MCF 10A (cell line): ENCODE measurements at places on chromosomes 4 and X.

- no peak for DNase-seq
These were observed 129.8 kb downstream of the MXRA5 start for GRCh38 chrX:3216581-3217180.

- peak; percentile 84 for DNase-seq
These were observed 10.3 kb downstream of the AFAP1 start for GRCh38 chr4:7929118-7929951.

- peak; percentile 18 for DNase-seq
These were observed 21.5 kb downstream of the SLC9A7 start for GRCh38 chrX:46737462-46737861.

DNA sequence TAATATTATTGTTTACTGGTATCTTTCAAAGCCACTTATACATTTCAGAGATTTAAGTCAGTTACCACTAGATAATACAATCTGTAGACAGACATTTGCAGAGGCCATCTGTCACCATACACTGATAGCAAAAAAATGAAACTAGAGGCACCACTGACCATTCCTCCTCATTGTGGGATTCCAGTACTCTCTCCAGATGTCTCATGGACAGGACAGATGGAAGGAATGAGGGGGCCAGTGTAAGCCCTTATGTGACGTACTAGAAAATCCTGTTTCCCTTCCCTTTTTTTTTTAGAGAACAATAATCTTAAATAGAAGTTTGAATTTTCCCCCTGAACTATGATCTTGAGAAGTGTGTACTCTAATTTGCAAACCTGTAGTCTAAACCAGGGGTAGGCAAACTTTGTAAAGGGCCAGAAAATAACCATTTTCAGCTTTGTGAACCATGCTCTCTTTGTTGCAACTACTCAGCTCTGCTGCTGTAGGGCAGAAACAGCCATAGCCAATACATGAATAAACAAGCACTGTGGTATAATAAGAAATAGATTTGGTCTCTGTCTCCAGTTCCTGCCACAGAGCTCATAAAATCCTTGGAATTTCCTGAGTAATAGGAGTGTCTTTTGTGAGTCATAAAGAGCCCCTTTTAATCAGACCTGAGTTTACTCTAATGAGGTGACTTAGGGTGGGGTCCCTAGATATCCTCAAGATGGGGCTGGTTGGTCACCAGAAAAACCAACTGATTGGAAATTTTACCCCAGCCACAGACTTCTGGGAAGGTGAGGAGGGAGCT lies 90.4 kb downstream of the MOSPD2 start:
- no peak for DNase-seq

GRCh38 chrX:2628751-2629315 lies 62.3 kb upstream of the CD99 start:
- DNase-seq = no peak

GRCh38 chr4:183099537-183100297 lies 660 bp downstream of the WWC2 start:
- peak; percentile 39 for DNase-seq

DNA sequence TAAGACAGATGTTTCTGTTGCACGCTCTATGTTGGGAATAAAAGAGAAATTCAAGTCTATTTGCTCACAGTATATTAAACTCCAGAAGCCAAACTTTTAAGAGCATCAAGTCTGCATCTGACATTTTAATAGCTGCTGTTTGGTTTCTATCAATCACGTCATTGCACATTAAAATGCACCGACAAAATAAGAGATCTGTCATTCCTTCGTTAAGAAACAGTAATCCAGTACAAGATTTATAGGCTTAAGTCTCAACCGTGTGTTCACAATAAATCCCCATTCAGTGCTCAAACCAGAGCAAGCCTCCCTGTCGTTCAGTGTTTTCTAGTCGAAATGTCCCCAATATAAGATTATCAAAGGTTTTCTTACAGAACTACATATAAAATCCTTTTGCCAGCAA lies 89.0 kb upstream of the BMPR1B start:
- no peak for DNase-seq

DNA sequence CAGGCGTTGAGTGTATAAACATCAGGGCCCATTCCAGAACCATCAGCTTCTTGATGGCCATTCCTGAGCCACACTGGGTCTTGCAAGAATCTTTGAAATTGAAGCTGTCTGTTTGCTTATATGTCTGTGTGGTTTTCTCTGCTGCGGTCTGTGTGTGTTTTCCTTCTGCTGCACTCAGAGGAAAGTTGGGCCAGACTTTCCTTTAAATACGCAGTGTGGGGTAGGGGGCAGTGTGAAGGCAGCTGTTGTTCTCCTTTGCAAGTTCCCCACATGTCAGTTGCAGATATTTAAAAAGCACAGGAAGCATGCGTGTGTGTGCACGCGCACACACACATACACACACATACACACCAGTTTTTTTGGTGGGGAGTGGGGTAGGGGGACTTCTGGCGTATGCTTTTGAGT lies 32.1 kb downstream of the CCKAR start:
- DNase-seq = no peak

DNA sequence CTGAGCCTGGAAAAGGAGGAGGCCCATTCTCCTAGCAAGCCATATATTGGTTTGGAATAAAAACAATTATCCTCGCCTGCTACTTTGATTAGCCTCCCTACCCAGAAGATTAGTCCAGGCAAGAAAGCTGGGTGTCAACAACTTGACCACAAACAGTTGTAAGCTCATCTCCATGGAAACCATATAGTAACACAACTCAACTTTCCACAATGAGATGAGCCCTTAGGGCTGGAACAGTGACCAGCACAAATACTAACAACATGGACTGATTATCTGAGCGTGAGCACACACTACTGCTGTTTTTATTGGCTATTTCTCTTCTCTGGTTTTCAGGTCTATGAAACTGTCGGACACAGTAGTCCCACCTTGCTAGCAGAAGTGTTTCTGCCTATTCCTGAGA lies 80.8 kb downstream of the CC2D2A start:
- no peak for DNase-seq

DNA sequence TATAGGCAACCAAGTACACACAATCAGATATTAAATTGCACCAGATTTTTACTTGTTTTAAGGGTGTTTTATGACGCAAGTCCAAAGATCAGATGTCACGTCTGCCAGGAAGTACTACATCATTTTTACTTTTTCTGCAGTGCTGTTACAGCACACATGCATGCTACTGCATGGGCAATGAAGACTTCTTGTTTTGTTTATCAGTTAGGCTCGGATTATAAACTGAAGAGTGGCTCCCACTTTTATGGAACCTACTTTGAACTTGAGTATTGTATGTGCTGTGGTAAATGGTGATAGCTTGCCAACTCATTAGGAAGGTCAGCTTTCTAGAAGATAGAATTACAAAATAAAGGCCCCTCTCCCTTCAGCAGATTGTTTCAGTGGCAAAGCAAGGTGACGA lies 131.6 kb downstream of the CEP135 start:
- no peak for DNase-seq

DNA sequence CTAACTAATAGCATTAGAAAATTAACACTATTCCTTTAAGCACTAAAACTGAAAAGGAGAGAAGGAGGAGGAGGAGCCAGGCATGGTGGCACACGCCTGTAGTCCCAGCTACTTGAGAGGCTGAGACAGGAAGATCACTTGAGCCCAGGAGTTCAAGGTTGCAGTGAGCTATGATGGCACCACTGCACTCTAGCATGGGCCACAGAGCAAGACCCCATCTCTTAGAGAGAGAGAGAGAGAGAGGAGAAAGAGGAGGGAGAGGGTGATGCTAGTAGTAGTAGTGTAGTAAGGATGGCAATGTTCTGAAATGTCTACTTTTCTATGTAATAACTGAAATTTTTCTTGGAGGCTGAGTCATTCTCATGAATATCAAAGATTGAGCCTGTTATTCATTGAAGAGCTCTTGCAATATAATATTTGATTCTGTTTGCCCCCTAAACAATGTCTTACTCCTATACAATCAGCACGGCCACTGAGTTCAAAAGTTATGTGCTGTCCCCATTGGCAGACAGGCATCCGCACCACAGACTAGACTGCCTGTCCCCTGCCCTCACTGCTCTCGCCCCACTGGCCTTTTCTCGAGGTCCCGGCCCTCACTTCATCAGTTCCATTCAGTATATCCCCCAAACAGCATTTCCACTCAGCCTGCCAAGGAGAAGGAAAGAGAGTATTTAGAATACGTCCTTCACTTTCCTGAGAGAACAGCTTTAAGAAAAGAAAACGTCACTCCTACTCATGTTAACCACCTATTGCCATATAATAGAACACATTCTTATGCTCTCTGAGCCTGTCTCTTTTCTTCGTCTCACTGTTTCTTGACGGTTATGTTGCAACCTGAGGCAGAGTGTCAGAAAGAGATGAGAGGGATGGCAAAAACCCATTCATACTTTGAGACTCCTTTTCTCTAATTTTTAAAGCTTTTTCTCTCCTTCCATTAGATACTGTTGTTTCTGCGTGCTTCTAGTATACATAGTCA lies 238.1 kb downstream of the PALLD start:
- DNase-seq = no peak

GRCh38 chrX:129522184-129523078 lies 859 bp downstream of the SMARCA1 start:
- peak; percentile 73 for DNase-seq

GRCh38 chr4:186642998-186643397 lies 80.7 kb downstream of the FAT1 start:
- no peak for DNase-seq

- no peak for DNase-seq
These were observed 23.2 kb downstream of the TMSB4X start for GRCh38 chrX:12997906-12998687.

GRCh38 chr4:26524011-26524410 lies 33.7 kb upstream of the CCKAR start:
- no peak for DNase-seq

DNA sequence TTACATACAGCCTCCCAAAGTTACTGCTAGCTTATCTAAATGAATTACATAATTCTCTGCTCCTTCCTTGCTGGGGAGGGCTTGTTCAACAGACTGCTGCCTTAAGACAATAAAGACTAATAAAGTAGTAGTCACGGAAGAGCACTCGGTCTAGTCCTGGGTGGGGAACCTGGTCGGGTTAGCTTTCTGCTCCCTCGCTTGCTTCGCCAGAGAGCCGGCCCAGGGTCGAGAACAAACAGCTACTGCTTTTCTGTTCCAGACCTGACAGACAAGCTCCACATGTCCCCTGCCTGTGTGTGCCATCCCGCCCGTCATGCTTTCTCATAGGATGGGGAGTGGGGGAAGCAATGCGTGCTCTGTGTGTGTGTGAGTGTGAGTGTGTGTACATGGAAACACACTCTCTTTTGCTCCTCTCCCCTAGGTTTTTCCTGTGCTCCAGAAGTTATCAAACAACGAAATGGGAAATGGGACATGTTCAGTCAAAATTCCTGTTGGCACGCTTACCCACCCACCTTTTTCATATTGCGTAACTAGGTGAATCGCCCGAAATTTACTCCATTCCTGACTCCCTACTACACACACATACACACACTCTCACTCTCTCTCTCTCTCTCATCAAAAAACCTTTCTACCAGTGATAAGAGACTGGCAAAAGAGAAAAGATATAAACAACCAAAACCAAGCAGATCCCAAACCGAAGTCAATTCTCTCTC lies 1.3 kb downstream of the NPY1R start:
- peak; percentile 16 for DNase-seq

- DNase-seq = no peak
These were observed 75.9 kb downstream of the SLC9A7 start for GRCh38 chrX:46683048-46683447.

- no peak for DNase-seq
These were observed 5.9 kb downstream of the ZFYVE28 start for GRCh38 chr4:2412534-2412884.

DNA sequence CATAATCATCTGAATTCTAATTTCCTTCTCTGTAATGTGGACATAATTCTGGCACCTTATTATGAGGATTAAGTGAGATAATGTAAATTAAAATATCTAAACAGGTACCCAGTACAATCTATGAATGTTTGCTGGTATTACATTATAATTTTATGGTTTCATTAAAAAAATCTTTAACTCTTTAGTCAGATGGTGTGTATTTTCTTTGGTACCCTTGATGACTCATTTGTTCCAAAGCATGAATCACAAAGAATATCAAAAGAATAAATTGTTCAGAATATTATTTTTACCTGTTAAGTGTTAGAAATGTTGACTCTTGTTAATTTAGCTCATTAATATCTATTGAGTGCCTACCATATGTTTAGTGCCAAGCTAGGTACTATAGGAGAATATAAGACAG lies 74.3 kb downstream of the SNX25 start:
- peak; percentile 32 for DNase-seq

GRCh38 chr4:76232681-76233080 lies 18.8 kb upstream of the FAM47E start:
- DNase-seq = peak; percentile 34

DNA sequence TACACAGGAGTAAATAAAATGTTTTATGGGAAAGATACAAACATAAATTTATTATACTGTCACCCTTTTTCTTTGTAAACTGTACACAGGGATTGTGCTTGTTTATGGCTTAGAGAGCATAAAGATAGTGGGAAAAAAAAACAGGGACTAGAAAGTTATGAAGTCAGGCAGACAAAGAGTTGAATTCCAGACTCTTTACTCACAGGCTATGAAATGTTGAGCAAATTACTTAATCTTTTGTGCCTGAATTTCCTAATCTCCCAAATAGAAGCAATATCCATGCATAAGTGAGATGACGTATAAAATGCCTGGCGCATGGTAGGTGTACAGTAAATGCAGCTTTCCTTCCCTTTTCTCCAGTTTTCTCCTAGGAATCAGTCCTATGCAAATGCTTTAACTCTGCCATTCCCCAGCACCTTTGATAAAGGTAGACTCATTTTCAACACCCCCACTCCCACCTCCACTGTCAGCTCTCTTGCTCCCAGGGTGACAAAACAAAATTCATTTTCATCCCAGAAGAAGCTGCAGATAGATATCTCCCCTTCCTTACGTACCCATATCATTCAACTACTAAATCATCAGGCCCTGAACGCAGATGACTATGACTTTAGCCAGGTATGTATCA lies 44.5 kb upstream of the BTC start:
- peak; percentile 74 for DNase-seq

- no peak for DNase-seq
These were observed 49.6 kb upstream of the GRID2 start for GRCh38 chr4:92253986-92254671.

GRCh38 chr4:172489861-172490260 lies 676.7 kb downstream of the GALNTL6 start:
- DNase-seq = no peak

DNA sequence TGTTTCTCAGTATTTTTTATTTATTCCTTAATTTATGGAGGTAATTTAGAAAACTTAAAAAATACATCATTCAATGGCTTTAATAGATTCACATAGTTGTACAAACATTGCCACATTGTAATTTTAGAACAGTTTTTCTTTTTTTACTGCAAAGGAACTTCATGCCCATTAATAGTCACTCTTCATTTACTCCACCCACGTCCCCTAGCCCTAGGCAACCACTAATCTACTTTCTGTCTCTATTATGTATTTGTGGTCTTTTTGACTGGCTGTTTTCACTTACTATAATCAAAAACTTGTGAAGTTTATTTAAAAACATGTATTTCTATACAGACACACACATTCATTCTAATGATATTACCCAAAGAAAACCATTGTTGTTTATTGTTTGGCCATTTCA lies 664.8 kb downstream of the GRID2 start:
- no peak for DNase-seq
